ENCODE measurements at places on chromosomes 5 and 9. TPM values are rescaled to one million over a fixed set of nuclear protein-coding genes. Genes with fewer than 3 reads are reported as not detected.

GRCh38 chr5:174760721-174761120, 36.3 kb downstream of the MSX2 start:
- H3K27ac ChIP-seq: no peak overlapping the region
- peaks cover 5% of the 10 kb centered on the region for H3K27me3 ChIP-seq
- H3K36me3 ChIP-seq: no peaks in the 10 kb centered on the region
- no peak for DNase-seq
- H3K4me3 ChIP-seq: no peak overlapping the region

GRCh38 chr5:143309661-143310431, 93.6 kb downstream of the NR3C1 start:
- no peaks in the 10 kb centered on the region for H3K27me3 ChIP-seq
- peaks cover 13% of the 10 kb centered on the region for H3K36me3 ChIP-seq
- H3K4me3 ChIP-seq: no peak overlapping the region
- peak overlapping the region; percentile 60 for H3K27ac ChIP-seq
- DNase-seq: no peak

The POLR3G gene
- total RNA-seq: 0.77 TPM

- no peak overlapping the region for H3K27ac ChIP-seq
- H3K27me3 ChIP-seq: peaks cover 8% of the 10 kb centered on the region
- H3K36me3 ChIP-seq: no peaks in the 10 kb centered on the region
- no peak for DNase-seq
- no peak overlapping the region for H3K4me3 ChIP-seq
Observed at GRCh38 chr5:11372191-11372590, 532.1 kb downstream of the CTNND2 start.

GRCh38 chr5:112653638-112654205, 84.0 kb upstream of the APC start:
- peaks cover 48% of the 10 kb centered on the region for H3K27me3 ChIP-seq
- no peak overlapping the region for H3K27ac ChIP-seq
- no peak for DNase-seq
